ENCODE measurements at places on chromosomes 3 and 15.

- DNase-seq: no peak
These were observed 19.0 kb upstream of the EPHB3 start for GRCh38 chr3:184542577-184542976.

DNA sequence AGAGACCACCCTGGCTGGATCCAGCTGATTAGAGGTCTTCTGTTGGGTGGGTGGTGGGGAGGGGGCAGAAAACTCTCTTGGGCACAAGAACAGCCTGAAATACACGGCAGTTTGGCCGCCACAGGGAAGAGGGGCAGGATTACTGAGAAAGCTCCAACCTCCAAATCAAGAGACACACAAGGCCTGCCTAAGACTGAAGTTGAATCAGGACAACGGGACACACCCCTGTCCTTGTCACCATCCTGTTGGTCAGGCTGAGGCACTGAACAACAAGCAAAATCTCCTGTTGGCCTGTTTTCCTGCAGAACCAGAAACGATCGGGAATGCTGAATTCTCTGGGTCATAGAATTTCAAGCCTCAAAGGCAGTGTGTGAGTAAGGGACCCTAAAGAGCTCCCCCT lies 247.8 kb downstream of the FAM43A start:
- no peak for DNase-seq

GRCh38 chr15:71302861-71303410 lies 187.7 kb downstream of the THSD4 start:
- DNase-seq: no peak

DNA sequence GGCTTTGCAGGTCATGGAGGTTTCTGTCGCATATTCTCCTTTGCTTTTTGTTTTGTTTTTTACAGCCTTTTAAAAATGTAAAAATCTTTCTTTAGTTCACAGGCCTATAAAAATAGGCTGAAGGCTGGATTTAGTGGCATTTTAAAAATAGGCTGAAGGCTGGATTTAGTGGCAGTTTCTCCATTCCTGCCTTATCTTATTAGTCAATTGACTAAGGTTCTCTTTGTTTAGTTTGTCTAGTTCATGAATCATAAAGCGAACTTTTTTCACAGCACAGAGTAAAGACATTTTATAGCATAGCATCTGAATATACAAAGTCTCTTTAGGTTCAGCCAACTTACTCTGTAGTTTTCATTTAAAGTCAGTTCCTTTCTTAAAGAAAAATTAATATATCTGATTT lies 31.4 kb downstream of the AP4E1 start:
- DNase-seq: no peak

DNA sequence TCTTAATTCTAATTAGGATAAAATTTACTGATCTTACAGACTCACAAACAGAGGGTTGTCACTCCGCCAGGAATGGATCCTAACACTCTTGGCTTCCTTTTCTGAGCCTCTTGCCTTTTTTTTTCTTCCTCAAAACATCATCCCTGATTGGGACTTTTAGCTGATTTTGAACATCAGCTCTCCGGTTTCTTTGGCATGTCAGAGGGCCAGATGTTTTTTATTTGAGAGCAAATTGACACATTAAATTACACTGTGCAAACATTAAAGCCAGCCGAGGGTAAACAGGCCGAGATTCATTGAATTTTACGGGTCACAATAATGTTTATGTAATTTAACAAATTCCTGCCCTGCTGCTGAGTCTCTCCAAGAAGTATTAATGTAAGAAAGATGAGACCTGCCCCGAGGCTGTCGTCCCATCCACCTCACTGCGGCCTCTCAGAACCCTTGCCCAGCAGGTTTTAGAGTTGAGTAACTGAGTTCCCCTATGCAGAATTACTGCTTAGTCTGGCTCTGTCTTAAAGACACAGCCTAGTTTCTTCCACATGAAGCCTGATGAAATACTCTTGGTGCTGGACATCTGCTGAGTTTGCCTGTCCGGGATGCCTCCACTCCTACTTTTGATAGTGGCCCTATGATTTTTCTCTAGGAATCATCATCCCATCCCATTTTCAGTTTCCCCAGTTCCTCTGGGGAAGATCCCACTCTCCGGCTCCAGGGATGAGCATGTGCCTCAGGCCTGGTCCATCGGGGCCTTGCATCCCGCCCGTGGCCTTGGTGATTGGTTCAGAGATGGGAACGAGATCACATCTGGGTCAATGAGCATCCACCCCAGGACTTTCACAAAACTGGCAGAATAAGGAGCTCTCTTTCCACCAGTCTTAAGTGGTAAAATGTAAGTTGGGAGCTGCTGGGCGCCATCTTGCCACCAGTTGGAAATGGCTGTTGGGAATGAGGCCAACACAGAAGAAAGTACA lies 226.6 kb upstream of the TLE3 start:
- no peak for DNase-seq

GRCh38 chr3:9994086-9994844 lies 7.6 kb upstream of the EMC3 start:
- no peak for DNase-seq

- peak; percentile 7 for DNase-seq
These were observed at the start of gene FRMD4B for GRCh38 chr3:69385723-69386555. TSS of gene FRMD4B (minus strand) at chr3:69386088. CDS start at chr3:69385989, 99 bp downstream.

DNA sequence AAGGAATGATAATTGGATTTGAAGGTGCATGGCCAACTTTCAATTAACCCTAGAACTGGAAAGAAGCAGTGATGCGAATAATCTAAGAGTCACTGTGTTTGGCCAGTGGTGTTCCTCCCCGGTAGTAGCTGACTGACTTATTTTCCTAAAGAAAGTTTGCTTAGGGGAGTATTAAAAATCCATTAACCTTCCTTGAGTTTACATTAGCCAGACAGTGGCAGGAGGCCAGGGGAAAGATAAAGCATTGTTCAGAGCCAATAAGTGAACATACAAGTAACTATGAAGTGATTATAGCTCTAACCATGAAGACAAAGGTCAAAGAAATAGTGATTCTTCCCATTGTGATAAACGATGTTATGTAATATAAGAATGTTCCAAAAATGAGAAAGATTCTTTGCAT lies 8.9 kb upstream of the TMEM202 start:
- no peak for DNase-seq

DNA sequence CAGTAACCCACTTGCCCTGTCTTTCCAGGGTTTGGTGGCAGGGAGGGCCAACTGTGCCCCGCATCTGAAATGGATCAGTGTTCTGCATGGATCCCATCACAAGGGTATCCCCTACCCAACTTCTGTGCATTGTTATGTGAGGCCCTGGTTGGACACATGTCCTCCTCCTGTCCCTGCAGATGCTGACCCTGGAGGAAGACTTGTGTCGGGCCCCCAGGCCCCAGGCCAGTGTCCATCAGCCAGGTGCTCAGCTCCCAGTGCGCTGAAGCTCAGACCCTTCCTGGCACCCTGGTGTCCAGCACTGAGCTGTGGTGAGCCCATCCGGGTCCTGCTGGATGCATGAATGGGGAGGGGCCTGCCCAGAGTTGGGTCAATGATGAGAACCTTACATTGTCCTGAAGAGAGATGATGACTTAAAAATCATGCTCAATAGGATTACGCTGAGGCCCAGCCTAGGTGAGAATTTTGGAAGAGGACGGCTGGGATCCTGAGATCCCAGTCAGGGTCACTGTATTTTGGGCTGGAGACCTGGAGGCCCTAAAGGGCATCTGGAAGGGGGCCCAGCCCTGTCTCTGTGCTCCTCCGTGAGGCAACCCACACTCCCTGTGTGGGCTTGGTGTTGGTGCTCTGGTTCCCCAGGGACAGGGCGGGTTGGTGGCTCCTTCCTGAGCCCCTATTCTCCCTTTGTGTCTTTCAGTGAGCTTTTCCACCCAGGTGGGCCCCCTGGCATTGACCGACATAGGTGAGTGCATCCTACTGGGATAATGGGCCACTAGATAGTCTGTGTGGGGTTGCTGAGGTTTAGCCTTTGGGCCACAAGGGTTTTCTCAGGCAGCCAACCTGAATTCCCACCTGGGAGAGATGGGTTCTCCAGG lies 199.1 kb downstream of the UBE3A start:
- DNase-seq: no peak

GRCh38 chr3:46643701-46644100 lies 31.4 kb downstream of the FAM240A start:
- no peak for DNase-seq

DNA sequence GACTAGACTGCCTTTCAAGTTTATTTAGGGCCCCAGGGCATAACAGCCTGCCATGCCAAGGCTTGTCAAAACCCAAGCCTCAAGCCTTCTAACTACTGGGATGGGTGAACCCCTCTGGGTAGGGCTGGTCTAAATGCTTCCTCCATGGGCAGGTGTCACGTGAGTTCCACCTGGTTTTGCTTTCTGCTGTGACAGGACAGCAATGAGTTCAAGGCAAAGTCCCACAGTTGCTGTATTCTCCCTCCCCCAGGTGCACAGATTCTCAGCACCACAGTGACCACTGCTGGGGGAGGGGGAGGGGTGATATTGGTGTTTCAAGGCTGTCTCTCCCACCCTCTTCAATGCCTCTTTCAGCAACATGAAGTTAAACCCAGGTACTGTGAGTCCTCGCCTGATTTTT lies 46.9 kb upstream of the UBE2Q2 start:
- DNase-seq: no peak

DNA sequence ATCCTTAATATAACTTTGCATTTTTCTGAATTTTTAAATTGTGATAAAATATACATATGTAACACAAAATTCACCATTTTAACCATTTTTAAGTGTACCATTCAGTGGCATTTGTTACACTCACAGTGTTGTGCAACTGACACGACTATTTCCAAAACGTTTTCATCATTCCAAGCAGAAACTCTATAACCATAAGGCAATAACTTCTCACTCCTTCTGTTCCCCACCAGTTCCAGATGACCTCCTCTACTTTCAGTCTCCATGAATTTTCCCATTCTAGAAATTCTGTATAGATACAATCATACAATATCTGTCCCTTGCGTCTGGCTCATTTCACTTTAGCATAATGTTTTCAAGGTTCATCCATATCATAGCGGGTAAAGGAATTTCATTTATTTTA lies 223.5 kb upstream of the TTC14 start:
- no peak for DNase-seq

- DNase-seq: no peak
These were observed 22.1 kb downstream of the GABRR3 start for GRCh38 chr3:98012979-98013378.

- DNase-seq: no peak
These were observed 89.0 kb downstream of the NFKBIZ start for GRCh38 chr3:101938262-101938847.

- DNase-seq: no peak
These were observed 487.1 kb upstream of the NR2F2 start for GRCh38 chr15:95843241-95843910.

DNA sequence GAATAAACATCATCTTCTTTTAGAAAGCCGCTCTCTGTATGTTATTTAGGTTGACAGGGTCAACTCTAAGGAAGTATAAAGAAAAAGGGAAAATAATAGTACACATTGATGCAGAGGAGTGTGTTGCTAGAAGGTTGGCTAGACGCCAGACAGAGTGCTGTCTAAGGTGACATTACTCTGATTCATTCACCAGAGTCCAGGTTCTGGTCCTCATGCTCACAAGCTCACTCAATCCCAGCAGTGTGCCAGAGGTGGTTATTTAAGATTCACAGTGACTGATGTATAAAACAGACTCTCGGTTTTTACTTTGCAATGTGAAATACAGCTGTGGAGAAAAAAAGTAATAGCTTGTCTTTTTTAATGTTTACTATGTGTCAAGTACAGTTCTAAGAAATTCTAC lies 1.7 kb downstream of the CFAP44 start:
- no peak for DNase-seq

GRCh38 chr3:195219351-195220230 lies 51.4 kb downstream of the XXYLT1 start:
- no peak for DNase-seq

- DNase-seq: peak; percentile 89
These were observed 74.4 kb downstream of the DLG1 start for GRCh38 chr3:197224034-197224444.

DNA sequence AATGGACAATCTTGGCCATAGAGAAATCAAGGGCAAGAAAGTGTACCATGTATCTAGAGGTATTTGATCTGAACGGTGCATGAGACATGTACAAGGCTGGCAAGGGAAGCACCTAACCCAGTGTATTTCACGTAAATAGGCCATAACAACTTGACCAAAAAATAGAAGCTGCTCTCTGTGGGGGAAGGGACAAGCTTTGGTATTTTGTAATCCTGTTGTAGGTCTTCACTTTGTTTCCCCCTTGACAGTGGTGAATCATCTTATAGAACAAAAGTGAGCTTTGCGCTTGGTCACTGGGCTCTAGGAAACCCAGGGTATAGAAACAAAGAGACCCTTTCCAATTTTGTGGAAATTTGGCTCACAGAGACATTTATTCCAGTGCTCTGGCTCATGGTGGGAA lies 21.0 kb downstream of the LARS2 start:
- DNase-seq: no peak

- no peak for DNase-seq
These were observed 48.1 kb downstream of the ACAP2 start for GRCh38 chr3:195394700-195395099.

- DNase-seq: no peak
These were observed 64.1 kb upstream of the MYO5C start for GRCh38 chr15:52359722-52360121.

DNA sequence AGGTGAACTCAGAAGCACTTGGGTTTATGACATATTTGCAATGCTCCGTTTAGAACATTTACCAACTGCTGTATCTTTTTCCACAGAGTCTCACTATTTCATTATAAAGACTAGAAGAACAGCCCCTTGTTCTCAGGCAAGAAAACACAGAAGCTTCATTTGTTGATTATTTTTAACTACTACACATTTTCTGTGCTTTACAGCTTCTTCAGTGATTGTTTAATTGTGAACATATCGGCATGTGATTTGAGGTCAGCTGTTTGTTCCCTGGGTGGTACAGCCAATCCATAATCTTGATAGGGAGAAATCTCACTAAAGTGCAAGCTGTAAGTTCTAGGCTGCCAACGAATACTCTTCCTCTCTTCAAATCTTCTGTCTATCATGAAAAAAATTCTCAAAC lies 31.0 kb upstream of the DLG1 start:
- no peak for DNase-seq

DNA sequence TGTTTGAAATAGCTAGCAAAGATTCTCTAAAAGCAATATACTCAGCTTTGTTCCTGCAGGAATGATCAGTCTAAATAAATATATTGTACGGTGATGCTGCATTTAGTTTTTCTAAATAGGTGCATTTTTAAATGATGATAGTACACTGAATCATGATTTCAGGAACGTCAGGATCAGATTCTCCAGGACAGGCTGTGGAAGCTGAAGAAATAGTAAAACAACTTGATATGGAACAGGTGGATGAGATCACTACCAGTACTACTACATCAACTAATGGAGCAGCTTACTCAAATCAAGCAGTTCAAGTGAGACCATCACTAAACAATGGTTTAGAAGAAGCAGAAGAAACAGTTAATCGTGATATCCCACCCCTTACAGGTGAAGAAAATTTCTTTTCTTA lies 46.3 kb upstream of the EIF3J start:
- no peak for DNase-seq

GRCh38 chr3:118186051-118186450 lies 848.6 kb downstream of the IGSF11 start:
- DNase-seq: no peak

GRCh38 chr3:119647843-119648575 lies 12.4 kb downstream of the POPDC2 start:
- DNase-seq: no peak

GRCh38 chr15:40409366-40409765 lies 3.8 kb downstream of the IVD start:
- DNase-seq: no peak

Measured in cerebellar cortex (tissue), 1 donor.